Effector CD4-positive, alpha-beta T cell (primary cell): ENCODE measurements at places on chromosomes 2 and 18.

- no peak for DNase-seq
Measured at GRCh38 chr2:41241325-41242000, 789.6 kb upstream of the SLC8A1 start.

DNA sequence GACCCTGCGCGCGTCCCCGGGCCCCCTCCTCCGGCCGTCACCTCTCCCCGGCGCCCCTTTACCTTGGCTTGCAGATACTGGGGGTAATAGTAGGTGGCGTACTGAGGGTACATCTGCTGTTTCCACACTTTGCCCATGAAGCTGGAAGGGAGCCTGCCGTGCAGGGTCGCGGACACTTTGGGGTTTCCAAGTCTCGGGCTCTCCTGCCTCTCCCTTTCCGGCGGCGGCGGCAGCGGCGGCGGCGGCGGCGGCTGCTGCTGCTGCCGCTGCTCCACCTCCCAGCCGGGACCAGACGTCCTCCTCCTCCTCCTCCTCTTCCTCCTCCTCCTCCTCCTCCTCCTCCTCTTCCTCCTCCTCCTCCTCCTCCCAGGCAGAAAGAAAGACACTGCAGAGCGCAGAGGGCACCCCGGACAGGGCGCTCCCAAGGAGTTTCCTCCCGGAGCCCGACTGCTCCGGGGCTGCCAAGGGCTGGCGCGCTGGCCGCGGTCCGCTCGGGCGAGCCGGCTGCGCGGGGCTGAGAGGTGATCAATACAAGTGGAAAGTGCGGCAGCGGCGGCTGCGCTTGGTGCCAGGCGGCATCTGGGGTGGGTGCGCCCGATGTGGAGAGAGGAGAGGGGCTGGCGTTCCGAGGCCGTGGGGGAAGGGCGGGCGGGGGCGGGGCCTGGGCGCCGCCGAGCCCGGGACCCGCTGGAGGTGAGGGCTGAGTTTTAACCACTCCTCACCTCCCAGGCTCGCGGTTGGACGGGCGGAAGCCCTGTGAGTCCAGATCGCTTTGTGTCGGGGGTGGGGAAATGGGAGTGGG is at the start of gene RBMS1:
TSS of gene RBMS1 (minus strand) at position 581 of the 802 bp plus-strand sequence. CDS start at position 137, 444 bp downstream.
- DNase-seq, result peak; percentile 33

- DNase-seq, result no peak
Measured at GRCh38 chr2:161426922-161427663, 11.0 kb downstream of the TBR1 start.

DNA sequence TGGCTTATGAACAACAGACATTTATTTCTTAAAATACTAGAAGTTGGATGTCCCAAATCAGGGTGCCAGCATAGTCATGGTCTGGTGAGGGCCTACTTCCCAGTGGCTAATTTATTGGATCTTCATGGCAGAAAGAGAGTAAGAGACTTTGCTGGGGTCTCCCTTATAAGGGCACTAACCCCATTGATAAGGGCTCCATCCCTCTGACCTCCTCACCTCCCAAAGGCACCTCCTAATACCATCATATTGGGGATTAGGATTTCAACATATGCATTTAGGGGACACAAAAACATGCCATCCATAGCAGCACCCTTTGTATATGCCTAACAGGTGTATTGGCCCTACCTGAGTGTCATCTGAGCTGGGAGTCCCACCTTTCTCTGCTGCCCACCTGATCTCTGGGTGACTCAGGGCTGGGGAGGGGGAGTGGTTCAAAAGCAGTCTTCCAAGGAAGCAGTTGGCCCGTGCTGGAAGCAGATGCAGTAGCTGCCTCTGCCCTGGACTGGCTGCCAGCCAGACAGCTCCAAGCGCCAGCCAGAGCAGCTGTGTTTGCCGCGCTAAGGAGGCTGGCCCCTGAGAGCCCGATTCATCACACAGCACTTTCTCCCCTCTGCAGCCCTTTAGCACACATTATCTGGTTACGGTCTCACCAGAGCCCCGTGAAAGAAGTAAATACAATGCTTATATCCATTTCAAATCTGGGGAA is 84.6 kb downstream of the SMAD7 start:
- no peak for DNase-seq

DNA sequence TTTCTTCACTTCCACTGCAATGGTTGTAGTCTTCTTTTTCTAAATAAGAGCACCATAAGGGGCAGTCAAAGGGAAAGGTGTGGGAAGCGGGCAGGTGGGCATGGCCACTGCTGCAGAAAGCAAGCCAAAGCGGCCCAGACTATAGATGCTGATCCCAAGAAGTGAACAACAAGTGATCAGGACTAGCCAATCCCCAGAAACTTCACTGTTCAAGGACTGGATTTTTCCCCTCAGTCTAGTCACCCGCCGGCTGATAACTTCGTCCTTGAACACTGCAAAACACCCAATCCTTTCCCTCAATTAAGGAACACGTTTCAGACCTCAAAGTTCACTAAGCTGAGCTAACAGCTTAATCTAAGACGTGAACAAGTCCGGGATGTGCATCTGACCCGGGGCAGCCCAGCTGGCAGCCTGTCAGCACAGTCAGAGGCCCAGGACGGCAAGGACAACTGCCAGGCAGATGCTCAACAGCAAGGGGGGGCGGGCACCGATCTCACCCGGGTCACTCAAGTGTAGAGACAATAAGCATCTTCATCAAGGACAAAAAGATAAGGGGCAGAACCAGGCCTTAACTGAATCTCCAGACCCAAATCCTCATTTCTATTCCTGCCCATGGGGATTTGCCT is 59.8 kb downstream of the HDLBP start:
- DNase-seq, result no peak
